GM10248 (cell line): ENCODE measurements at places on chromosomes 7 and 10.

DNA sequence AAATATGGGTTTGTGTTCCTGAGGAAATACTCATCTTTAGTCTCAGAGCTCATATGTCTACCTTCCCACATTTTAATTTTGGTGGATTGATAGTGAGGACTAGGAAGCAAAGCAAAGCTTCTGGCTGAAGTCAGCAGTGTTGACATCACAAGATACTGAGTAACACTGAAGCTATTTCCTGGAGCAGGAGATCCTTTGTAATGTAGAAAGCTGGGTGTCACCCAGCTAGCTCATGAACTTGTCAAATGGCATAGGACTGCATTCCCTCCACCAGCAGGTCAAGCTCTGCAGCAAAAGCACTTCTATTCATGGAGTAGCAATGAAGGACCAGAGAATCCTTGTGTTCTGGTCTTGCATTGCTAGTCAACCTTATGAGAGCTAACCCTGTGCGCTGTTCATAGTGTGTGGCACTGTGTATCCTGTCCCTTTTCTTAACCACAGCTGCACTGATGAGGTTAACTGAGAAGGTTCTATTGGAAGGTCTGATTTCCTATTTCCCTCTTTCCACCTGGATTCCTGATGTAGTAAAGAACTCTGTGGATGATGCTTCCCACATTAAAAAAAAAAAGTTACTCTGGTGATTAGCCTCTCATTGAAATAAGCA is 94.8 kb upstream of the ZNF804B start:
- no peak for DNase-seq

GRCh38 chr7:138665249-138665648 is 35.9 kb downstream of the SVOPL start:
- no peak for DNase-seq

DNA sequence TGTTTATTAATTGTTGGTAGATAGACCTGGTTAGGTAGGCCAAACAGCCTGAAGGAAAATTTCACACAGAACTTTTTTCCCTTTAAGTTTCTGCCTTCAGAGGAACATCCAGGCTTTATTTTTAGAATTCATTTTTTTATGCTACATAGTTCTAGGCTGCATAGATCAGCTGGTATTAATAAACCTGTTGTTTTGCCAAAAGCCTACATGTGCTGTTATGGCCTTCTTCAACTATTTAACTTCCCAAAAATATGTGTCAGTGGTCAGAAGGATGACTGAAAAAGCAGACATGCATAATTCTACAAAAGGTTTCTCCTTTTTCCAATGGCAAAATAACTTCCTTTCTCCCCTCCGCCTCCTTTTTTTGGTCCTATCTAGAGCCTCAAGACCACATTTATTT is 303.0 kb upstream of the DKK1 start:
- DNase-seq = no peak

DNA sequence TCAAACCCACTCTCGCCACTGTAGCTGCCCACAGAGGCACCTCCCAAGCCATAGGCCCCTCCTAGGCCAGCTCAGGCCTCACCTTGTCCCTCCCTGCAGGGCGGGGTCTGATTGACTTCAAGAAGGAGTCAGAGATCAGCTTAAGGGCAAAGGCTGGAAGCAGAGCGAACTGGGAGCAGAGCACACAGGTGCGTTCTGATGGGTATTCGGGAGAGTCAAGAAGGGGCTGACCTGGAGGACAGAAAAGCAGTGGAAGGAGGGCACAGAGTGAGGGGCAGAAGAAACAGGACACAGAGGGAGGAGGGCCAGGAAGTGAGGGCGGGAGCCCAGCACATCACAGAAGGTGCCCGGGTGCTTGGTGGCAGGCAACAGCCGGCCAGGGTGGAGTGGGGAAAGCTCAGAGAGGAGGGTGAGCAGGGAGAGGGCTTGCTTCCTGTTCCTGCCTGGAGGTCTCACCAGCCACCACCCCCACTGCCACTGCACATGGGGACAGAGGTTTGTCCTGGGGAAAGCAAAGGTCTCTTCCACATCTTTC is at the start of gene AOC1:
Gene AOC1, plus strand, starts transcription at position 147 of the 535 bp plus-strand sequence. CDS start 3,954 bp downstream, outside the sequence.
- no peak for DNase-seq

- DNase-seq = no peak
Observed at GRCh38 chr10:126242397-126243260, 145.6 kb downstream of the ADAM12 start.
